ENCODE measurements at places on chromosomes 2 and 18.

GRCh38 chr2:172179045-172179701 lies 76.5 kb upstream of the DLX2 start:
- peak; percentile 21 for DNase-seq

- no peak for DNase-seq
These were observed 35.6 kb upstream of the ACVR1 start for GRCh38 chr2:157911750-157912149.

DNA sequence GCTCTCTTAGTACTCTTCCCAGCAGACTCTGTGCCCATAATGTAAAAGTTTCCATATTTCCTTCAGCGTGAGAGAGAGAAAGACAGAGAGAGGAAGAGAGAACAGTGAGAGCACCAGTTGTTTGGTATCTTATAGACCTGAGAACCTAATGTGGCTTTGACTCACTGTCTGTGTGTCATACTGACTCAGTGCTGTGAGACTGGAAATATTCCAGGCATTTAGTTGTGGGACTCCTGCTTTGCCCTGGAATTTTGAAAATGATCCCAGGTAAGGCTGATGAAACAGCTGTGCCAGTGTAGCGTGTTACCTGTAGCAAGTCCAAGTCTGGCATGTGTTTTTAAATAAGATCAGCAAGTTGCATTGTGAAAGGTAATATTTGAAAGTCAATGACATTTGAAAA lies 87.9 kb upstream of the KCNH7 start:
- no peak for DNase-seq

GRCh38 chr18:68909579-68909978 lies 111.7 kb downstream of the CCDC102B start:
- no peak for DNase-seq

DNA sequence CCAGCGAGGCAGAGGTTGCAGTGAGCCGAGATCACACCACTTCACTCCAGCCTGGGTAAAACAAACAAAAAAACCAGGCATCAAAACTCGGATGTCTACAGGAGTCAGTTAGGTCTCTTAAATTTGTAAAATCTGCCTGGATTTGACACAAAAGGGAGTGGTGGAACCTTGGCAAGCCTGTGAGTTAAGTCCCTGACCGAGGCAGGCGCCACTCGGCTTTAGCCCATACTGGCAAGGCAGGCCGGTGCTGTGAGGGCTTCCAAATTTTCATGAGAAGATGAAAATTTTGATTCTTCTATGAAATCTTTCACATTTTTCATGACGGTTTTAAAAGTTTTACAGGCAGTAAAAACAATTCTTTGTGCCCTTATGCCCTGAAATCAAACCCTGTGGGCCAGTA lies 165.8 kb downstream of the FMNL2 start:
- no peak for DNase-seq

GRCh38 chr2:21305581-21305980 lies 181.8 kb downstream of the TDRD15 start:
- DNase-seq = no peak

DNA sequence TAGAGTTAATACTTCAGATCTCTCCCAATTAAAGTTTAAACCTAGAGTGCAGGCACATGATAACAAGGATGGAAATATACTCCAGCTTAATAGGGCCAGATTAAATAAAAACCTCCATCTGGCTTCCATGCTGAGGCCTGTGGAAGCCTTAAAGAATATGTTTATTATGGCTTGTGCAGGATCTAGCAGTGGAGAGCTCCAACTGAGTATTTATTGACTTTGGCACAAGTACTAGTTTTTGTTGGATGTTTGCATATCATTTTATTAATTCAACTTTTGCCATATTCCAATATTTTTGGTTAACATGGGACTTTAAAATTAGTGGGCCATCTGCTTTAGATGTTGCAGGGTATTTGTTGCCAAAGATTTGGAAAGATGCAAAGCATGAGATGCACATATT lies 860.4 kb upstream of the SOX11 start:
- peak; percentile 4 for DNase-seq

- DNase-seq = no peak
These were observed 39.4 kb downstream of the GORASP2 start for GRCh38 chr2:170968205-170969003.

DNA sequence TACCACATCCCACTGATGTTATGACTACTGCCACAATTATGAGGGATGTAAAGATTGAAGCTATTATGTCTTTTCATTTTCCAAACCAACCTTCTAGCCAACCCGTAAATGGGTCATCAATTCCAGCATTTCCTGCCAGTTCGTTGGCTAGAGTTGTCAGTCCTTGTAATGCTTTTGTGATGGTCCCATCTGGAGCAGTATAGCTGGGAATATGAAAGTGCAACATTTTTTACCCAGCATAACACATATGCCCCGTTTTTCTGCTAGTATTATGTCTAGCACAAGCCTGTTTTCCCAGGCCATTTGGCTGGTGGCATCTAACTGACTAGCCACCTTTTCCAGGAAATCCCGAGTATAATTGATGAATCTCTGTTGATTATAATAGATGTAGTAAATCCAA lies 1501.6 kb upstream of the SLC39A10 start:
- DNase-seq = no peak

DNA sequence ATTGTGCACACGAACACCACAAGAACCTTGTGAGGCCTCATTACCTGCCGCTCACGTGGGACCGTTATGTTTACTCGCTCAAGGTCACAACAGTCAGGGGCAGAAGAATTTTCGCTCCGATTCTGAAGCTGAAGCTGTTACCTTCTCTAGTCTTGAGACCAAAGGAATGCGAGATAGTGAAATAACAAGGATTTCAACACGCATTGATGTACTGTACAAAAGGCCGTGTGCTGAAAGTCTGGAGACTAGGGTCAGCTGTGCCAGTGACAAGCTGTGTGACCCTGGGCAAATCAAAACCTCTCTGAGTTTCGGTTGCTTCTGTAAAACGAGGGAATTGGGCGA lies 583 bp downstream of the NEMP2 start:
- no peak for DNase-seq

DNA sequence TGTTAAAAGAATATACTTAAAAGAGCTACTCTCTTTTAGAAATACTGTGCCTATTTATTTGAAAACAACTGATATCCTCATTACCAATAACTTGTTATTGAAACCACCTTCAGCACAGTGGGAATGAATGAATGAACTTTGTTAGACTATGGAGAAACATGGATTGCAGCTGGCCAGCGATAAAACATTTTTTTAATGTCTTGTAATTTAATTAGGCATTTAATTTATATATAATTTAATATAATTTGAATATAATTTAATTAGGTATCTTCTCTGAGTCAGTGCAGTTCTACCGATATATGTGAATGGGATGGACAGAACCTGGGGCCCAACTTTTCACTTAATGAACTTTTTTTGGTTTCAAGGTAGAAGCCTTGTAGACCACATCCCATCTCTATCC lies 94.4 kb downstream of the KCTD18 start:
- no peak for DNase-seq

GRCh38 chr2:100647709-100648108 lies 84.9 kb downstream of the PDCL3 start:
- no peak for DNase-seq

DNA sequence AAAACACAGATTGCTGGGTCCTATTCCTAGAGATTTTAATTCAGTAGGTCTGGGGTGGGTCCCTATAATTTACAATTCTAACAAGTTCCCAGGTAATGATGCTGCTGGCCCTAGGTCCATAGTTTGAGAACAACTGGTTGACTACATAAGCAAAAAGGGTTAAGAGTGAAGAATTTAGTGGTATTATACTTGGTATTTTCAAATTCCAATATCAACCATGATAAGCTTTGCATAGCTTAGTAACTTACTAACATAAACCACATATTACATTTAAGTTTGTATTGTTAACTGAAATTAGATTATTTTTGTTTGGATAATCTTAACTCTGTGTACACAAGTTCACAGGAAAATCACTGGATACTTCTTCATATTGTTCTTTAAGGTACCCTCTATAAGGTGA lies 862.9 kb upstream of the ACVR2A start:
- DNase-seq = no peak

DNA sequence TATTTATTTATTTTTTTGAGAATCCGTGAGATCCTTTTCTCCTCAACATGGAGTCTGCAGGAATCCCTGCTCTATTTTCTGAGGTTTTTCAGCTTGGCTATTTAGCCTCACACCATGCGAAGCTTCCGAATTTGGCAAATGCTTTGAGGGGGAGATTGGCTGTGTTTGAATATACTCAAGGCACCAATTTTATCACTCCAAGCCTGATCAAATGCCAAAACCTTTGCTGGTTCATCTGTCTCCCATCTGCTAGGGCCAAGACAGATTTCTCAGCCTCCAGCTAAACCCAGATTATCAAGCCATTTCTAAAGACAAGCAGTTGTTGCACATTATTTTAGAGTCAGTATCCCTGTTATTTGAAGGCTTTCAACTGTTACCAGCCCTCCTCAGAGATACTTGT lies 295.7 kb downstream of the XIRP2 start:
- no peak for DNase-seq

GRCh38 chr2:215904101-215904500 lies 109.2 kb downstream of the MREG start:
- DNase-seq = no peak

DNA sequence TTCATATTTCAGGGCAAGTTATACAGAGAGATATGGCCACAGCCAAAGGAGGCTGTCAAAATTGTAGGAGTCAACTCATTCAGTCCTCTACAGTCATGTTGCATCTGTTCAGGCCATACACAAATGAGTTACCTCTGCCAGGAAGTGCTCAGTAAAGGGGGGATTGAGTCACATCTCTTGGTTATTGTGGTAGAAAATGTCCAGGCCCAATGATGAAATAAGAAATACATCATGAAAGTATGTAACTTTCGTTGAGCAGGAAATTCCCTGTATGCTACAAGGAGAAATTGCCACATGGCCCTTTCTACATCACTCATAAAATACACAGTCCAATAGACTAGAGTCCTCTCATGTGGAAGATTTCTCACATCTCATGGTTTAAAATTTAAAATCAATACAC lies 103.9 kb upstream of the COL3A1 start:
- no peak for DNase-seq

GRCh38 chr2:148586522-148587128 lies 57.9 kb upstream of the EPC2 start:
- DNase-seq = no peak

GRCh38 chr2:96320326-96320725 lies 4.8 kb upstream of the ITPRIPL1 start:
- DNase-seq = no peak

DNA sequence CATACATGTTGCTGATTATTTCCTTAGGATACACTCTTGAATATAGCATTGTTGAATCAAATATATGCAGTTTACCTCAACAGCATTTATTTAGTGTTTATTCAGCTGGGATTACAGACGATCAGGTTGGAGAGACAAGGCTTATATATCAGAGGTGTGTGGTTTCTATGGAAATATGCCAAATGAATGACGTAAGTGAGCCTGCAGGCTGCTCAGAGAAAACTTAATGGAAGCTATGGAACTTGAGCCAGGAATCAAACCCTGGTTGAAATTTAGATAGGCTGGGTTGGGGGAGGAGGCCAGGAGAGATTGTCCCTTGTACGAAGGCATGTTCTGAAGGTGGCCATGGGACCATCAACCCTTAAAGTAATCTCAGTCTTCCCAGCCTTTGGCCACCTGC lies 79.5 kb downstream of the INPP4A start:
- no peak for DNase-seq

DNA sequence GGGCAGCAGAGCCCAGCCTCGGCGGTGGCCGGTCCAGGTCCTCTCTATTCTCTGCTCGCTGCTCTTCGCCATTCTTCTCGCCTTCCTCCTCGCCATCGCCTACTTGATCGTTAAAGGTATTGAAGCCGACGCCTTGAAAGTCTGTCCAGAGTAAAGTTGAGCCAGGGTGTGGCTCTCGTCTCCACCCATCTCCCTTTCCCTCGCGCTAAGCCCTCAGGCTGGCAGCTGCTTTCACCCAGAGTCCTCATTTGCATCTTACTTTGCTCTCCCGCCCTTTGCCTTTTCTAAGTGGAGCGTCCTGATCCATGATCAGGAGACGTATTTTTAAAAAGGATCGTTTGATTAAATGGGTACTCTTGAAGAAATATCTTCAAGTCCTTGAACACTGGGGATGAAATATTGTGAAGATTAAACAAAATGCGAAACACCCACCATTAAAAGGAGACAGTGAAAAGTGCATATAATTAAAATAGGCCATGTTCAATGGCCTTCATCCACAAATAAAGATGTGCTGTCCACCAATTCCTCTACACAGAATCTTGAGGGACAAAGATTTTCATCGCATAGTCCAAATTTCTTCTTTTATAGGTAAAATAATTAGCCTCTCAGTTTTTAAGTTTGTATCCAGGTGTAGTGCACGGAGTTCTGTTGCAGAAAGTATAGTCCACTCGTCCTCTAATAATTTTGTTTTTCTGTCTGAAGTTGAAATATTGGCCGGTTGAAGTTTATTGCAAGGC lies 657 bp downstream of the ARL6IP6 start:
- DNase-seq = peak; percentile 49

- DNase-seq = no peak
These were observed 54.8 kb downstream of the RAPGEF4 start for GRCh38 chr2:172790404-172790803.

DNA sequence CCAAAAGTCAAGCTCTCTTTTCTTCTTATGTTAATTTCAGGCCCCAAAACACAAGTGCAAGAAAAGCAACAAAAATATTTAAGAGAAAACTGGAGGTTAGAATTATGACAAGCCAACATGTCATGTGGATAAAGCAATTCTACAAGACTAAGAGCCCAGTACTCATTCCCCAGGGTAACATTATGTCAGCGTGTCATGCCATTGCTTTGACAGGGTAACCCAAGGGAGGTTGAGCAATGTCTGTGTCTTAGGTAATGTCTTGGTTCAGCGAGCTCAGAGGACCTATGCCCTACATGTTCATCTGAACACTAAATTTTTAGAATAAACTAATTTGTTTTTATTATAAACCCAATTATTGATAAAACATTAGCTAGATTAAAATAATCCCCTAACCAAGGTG lies 173.2 kb upstream of the ZNF804A start:
- no peak for DNase-seq

GRCh38 chr2:219273937-219274336 lies 5.2 kb upstream of the DNAJB2 start:
- no peak for DNase-seq

- DNase-seq = no peak
These were observed 266.9 kb downstream of the GLI2 start for GRCh38 chr2:121002597-121002996.

GRCh38 chr18:27667064-27667463 lies 482.0 kb upstream of the CHST9 start:
- no peak for DNase-seq

DNA sequence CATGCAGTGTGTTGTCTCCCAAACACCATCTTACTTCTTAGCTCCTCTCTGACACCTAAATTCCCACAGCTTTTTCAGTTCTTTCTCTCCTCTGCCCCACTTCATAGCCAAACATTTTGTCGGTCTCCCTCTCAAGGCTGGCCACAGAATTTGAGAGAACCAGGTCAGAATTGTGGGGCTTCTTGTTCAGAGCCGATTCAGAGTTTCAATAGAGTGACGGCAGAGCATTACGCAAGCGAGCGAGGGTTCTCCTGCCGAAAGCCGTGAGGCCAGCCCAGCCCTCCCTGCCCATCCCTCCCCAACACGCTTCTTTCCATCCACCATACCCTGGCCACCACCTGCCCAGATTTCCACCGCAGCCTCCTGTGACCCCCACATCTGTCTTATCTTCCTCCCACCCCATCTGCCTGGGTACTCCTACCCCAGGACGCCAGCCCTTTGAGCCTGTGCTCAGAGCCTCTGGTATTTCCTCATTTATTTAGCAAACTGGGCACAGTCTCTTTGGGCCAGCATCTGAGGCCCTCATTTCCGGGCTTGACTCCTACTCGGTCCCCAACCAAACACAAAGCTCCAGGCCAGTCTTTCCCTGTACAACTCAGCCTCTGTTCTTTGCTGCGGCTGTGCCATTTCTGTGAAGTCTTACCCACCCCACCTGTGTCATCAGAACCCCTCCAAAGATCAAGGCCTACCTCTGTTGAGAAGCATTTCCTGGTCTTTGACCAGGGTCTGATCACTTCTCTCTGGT lies 70.0 kb upstream of the MAP4K4 start:
- DNase-seq = no peak
